ENCODE measurements at places on chromosomes 4 and X.

- no peak for DNase-seq
These were observed 683 bp downstream of the MAN2B2 start for GRCh38 chr4:6575503-6576240.

DNA sequence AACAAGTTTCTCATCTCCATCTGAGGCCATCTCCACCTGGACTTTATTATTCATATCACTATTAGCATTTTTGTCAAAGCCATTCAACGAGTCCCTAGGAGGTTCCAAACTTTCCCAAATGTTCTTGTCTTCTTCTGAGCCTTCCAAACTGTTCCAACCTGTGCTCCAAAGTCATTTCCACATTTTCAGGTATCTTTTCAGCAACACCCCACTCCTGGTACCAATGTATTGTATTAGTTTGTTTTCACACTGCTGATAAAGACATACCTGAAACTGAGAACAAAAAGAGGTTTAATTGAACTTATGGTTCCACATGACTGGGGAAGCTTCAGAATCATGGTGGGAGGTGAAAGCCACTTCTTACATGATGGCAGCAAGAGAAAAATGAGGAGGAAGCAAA is 385.4 kb upstream of the GATB start:
- DNase-seq, result no peak

DNA sequence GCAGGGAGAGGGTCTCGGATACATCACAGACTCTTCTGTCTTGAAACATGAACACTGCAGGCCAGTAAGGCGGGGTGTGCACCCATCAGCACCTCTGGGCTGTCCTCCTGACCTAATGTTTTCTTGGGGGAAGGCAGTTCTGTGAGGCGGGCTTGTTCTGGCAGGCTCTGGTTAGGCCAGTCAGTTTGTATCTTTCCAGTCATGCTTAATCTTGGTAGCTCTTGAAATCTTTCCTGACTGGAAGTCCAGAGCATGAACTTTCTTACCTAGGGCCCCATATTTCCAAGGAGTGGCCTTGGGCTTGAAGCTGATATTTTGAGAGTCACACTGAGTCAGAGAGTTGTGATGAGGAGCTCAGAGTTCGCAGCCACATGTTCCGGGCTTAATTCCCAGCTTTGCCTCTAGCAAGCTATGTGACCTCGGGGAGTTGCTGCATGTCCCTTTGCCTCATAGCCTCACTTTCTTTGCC is 54.2 kb upstream of the RASSF6 start:
- no peak for DNase-seq

GRCh38 chr4:10590896-10591295 is 93.7 kb downstream of the CLNK start:
- DNase-seq, result no peak

GRCh38 chr4:3765271-3766035 is 732 bp upstream of the ADRA2C start:
- no peak for DNase-seq

- DNase-seq, result no peak
These were observed 731 bp upstream of the AMMECR1 start for GRCh38 chrX:110318664-110318968.

DNA sequence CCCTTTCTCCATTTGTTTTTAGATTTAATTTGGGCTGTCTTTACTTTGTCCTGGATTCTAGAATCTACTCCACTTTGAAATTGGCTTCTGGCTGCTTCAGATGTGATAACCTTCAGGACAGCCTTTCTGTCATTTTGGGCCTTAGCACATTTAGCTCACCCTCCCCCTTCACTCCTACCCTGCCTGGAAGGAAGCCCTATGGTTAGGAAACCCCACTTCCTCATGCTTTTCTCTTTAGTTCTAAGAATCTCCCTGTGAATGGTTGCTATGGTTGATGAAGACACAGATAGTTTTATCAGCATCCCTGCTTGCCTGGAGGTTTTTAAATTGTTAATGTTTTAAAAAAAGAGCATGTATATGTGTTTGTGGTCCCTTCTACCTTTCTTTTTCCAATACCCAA is 100.7 kb upstream of the PTPN13 start:
- DNase-seq, result no peak

GRCh38 chrX:50100188-50100587 is 100.6 kb downstream of the AKAP4 start:
- peak; percentile 5 for DNase-seq

DNA sequence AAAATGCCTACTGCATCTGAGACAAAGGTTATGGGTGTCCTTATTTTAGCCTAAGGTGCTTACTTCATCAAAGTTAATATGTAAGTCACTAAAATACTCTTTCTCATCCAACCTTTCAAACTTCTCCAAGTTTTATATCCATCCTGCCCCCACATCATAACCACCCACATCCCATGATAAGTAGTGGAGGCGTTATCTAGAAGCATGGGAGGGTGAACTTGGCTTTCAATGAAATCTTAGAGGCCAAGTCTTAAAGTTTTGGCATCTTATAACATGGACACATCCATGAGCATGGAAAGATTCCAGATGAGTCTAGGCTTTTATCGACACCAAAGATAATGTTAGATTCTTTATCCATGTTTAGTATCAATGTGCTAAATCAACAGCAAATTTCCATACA is 22.9 kb upstream of the SEC24D start:
- DNase-seq, result no peak

DNA sequence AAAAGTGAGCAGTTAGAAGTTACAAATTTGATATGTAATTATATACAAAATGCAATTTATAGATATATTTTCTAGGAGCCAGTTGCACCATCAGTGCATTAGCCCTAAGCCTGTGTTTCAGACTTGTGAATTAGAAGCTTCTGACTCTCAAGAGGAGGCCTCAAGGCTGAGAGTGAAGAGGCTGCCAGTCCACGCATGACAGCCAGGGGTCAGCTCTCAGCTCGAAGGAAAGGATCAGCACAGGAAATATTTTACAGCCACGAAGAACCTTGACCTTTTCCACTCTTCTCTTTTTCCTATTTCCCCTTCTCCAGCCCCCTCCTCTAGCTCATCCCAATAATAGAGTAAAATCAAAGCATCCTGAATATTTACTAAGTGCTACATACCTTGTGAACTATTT is 642.4 kb downstream of the TRIML1 start:
- DNase-seq, result no peak

GRCh38 chrX:101362116-101362515 is 13.6 kb upstream of the TIMM8A start:
- DNase-seq, result no peak

- no peak for DNase-seq
These were observed 159.3 kb downstream of the ATG4A start for GRCh38 chrX:108250654-108251579.

DNA sequence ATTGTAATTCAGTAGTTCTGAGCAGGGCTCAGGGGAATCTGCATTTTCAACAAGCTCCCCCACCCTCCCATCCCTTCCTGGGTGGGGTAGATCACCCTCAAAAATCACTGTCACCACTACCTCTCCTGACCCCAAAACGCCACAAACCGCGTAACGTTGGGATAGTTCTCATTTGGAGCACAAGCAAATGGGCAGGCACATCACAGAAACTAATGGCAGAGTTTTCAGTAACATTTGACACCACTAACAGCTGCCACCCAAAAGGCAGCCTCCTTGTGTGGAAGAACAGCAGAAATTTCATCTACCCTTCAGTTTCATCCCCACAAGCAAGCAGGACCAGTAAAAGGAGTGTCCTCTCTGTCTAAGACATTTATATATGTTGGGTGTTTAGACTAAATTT is 132.7 kb downstream of the PALLD start:
- no peak for DNase-seq

DNA sequence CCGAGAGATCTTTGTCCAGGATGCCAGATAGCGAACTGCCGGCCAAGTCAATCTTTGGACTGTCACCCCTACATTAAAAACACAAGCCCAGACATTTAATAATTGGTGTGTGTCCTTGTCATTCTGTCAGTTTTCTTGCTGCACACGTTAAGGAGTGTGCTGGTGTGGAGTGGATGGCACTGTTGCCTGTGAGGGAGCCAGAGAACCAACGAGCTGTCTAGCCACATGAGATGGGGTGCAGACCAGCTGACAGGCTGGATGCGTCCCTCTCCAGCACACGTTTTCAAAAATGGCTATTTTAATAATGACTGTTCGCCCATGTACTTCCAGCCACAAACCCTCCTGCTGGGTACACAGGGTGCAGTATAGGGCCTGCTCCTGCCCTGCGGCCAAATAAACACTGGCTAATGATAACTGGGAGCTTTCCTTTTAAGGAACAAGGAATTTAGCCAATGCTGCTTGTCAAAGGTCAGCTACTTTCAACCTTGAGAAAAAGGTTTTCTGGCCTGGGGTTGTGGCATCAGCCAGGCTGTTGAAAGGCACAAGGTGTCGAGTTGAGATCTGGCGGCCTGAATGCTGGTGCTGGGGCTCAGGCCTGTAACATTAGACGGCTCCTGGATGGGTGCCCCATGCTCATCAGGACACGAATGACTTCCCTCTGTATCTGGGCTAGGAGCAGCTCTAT is 54.0 kb upstream of the MAP3K15 start:
- DNase-seq, result no peak

- no peak for DNase-seq
These were observed 989 bp upstream of the PCDH10 start for GRCh38 chr4:133147921-133148689.

GRCh38 chr4:183968502-183968901 is 63.4 kb downstream of the STOX2 start:
- DNase-seq, result no peak

DNA sequence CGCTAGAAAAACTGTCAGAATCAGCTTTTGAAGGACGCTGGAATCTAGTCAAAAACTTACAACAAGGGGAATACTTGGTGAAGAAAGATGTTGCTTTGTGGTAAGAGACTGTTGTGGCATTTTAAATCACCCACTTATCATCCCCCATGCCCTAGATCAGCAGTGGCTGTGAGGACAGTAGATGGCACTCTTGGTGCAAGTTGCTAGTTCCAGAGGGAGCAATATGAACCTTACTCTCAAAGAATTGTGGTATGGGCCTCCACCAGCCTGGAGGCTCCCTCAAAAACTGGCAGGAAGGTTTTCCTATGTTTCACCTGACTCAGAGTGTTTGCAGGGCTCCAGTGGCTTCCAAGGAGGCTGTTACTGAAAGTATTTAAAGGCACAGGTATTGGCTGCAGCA is 37.7 kb upstream of the SLC16A2 start:
- DNase-seq, result peak; percentile 3

DNA sequence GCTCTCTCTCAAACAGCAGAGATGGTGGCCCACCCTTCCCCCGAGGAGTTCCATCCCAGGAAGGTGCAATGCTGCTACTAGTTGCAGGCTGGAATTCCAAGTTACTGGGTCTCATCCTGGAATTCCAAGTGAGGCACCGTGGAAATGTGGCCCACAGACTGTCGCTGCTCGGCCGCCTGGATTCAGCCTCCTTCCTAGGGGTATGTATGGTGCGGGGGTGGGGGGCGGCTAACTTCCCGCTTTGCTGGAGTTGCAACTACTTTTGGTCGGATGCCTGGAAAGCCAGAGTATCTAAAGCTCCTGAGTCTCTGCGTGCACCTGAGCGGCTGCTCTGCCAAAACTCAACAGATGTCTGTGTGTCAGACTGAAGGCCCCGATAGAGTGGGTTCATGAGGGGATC is 1146.2 kb downstream of the RPA4 start:
- no peak for DNase-seq

DNA sequence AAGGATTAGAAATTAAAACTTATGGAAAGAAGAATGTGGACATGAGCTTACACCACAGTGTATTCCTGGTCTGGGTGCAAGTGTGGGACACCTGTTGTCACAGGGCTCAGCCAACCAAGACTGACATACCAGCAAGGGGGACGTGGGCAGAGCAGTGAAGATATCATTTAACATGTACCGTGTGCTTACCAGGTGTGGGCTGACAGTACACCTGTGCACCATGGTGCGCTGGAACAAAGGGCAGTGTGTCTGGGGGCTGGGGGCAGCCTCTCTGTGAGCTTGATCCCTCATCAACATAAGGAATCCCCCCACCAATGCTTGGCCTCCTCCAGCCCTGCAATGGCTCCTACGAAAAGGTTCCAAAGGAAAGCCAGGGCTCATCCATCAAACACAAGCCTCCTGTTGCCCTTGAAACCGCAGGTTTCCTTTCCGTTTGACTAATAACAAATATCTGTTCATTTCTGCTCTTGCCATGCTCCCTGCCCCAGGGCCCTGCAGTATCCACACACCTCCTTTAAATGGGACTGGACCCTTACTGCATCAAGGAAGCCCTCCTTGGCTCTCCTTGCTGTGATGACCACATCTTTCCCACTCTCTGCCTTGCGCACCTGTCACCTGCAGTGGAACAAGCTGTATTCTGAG is 16.7 kb downstream of the EVC2 start:
- DNase-seq, result no peak

DNA sequence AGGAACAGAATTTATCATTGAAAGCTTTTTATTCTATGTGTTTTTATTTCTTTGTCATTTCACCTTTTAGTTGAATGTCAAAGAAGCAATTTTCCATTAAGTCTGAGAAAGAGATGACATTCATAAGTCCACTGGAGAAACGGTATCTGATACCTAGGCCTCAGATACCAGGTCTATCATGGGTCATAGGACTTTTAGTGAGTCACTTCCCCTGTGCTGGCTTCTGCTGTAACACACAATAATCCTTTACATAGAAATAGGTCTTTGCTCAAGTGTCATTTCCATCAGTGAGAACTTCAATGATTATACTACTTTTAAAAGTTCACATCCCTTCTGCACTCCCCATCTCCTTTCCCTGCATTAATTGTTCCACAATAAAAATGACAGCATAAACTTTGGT is 125.5 kb upstream of the ARMCX2 start:
- no peak for DNase-seq

DNA sequence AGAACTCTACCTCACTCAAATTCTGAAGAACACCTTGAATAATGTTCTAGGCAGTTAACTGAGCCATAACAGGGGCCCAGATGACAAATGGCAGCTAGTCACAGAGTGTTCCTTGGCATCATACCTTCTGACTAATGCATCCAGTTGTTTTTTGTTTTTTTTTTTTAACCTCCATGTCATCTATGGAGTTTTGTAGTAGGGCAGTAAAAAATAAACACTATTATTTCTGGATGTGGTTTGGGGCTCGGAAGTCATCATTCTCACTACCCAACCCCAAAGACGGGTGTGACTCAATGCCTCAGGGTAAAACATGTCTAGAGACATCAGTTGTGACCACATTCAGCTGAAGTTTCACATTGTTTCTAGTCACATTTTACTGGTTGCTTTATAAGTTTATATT is 31.2 kb upstream of the MCF2 start:
- peak; percentile 20 for DNase-seq

- DNase-seq, result no peak
These were observed 24.5 kb upstream of the MSN start for GRCh38 chrX:65642914-65643491.

Measured in CD4-positive, alpha-beta T cell treated with Interleukin-10 for 1 hour (primary cell).